ENCODE measurements at places on chromosomes 2 and 18.

GRCh38 chr18:32530947-32531651 is 60.4 kb upstream of the GAREM1 start:
- no peak for DNase-seq

DNA sequence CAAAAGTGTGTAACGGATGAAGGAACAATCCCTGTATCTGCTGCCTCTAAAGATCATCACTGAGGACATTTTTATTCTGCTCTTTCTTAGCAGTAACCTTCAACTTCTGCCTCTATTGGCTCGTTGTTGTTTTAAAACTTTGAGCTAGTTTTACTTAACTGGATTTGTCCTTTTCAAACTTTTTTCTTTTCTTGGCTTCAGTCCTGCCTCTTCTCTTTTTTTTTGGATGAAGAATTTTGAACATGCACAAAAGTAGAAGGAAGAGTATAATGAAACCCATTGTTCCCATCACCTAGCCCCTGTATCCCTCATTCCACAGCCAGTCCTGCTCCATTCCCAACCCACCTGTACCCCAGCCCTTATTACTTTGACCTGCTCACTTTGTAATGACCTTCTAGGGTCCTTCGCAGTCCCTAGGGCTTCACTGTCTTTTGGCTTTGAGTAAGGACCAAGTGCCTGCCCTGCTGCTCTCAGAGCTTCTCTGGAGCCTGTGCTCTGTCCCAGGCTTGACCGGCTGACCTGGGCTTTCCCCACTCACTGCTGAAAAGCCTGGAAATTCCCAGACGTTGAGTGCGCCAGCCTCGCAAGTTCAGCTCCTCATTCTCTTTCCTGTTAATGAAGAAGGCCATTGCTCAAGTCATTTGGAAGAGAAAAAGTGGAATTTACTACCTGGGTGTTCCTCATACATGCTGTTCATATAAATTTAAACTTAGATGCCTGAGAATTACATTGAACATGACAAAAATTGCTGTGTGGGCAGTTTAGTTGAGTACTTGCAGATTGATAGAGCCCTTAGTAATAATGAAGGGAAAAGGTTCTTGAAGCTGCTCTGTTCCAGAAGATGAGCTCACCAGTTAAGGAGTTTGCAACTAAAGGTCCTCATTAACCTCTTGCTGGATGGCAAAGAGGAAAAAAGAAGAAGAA is 149.3 kb upstream of the ALPP start:
- no peak for DNase-seq

- DNase-seq: no peak
Measured at GRCh38 chr2:197919487-197919886, 115.1 kb downstream of the PLCL1 start.

DNA sequence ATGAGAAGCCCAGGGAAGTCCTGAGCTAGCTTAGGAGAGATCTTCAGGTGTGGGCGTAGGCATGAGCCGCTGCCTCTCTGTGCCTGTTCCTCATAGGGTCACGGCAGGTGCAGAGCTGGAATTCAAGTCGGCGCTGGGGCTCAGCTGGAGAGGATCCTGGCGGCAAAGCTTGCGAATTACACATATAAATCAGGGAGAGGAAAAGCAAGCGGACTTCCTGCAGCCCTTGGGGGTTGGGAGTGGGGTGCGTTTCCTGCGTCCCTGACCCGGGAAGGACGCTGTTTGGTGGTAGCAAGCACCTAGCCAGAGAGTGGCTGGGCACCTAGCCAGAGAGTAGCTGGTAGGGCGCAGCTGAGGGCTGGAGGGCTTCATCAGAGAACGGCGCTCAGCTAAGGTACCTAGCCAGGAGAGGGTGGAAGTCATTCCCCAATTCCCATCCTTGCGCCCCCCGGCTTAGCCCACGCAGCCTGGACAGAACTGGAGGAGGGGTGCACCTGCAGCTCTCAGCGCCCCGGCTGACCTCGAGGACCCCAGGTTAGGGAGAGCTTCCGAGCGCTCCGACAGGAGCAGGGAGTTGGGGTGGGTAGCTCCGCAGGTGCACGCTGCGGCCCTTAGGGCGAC is 459 bp upstream of the EFR3B start:
- DNase-seq: no peak

DNA sequence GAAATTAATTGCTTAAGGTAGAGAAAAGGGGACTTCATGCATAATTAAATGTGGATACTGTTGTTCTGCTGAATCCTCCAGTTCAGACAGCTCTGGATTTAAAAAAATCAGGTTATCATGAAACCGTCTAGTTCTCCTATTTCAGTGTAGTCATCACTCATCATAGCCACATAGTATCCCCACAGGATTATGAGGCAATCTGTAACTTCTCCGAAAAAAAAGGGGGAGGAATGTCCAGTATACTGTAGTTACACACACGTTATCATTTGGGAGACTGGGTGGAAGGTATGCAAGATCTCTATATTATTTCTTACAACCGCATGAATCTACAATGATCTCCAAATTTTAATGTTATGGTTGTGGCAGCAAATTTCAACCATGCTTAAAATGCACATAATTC is 114.0 kb downstream of the HIBCH start:
- no peak for DNase-seq

DNA sequence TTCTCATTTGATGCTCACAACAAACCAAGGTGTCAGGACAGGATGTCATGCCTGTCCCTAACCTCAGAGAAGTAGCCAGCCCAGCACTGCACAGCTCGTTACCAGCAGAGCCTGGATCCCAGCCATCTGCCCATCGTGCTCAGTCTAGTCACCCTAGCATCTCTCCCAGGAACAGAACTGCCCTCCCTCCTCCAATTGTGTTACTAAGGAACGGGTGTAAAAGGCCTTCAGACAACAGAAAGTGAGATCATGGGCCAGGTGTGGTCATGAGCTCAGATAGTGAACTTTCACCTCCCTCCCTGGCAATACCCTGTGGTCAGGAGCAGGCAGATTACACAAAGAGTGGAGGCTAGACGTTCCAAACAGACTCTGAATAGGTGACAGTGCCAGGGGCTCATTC is 111.8 kb upstream of the PPP1CB start:
- DNase-seq: no peak

DNA sequence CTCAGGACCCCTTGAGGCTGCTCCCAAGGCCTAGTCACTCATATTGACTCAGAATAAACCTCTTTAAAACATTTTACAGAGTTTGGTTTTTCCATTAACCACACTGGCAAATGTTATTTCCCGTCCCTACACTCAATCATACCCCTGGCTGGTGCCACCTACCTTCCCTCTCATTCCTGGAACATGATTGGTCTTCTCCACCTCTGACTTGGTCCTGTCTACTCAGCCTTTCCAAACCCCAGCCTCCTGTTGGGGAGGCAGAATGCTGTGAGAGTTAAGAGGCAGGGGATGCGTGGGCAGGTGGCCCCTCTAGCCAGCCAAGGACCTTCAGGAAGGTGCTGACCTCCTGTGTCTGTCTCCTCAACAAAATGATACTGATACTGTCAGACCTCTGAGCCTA is 149.3 kb downstream of the CABLES1 start:
- no peak for DNase-seq

GRCh38 chr2:141311430-141311829 is 819.4 kb downstream of the LRP1B start:
- DNase-seq: no peak

DNA sequence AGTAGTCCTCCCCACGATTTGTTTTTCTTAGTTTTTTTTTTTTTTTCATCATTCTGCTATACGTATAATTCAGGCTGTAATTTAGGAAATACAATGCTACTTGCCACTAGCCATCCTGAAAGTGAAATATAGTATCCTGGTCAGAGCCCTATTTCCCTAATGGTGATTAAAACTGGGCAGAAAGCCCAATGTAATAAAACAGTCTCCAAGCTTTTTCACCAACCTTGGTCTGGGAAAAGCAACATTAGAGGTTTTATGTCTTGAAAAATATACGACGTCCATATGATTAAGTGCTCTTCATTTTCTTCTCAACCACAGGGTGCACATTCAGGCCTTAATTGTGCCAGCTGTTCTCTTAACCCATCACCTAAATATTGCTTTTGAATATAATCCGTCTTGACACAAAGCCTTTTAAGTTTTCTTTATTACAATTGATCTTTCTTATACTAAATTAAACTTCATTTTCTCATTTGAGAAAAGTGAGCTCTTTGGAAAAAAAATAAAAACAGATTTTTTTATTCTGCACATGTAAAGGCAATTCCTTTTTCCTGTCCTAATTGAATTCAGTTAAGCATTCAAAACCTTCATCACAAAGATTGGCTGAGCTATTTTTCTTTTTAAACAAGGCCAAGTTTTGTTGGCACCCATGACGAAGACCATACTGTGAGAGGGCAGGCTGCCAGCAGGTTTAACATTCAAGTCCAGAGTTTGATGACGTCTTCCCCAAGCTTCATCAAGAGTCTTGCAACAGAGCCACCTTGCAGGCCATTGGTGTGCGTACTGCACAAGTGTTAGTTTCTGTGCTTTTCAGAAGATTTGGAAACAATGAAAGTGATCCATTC is 52.7 kb downstream of the MAP2 start:
- DNase-seq: peak; percentile 9

DNA sequence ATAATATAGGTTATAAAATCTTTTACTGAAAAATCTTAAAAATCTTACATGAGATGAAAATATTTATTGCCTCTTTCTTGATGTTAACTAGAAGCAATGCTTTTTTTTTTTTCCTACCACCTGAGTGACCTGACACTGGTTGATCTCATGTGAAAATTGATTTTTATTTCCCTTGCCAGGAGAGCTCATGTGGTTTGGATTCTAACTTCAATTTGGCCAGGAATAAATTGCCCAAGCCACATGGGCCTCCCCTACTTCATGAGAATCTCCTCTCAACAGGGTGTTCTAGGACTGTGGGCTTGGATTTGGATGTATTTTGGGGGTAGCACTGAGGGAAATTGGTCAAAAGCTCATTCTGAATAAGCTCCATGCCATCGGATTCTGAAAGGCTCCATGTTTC is 20.1 kb downstream of the IDH1 start:
- DNase-seq: no peak

DNA sequence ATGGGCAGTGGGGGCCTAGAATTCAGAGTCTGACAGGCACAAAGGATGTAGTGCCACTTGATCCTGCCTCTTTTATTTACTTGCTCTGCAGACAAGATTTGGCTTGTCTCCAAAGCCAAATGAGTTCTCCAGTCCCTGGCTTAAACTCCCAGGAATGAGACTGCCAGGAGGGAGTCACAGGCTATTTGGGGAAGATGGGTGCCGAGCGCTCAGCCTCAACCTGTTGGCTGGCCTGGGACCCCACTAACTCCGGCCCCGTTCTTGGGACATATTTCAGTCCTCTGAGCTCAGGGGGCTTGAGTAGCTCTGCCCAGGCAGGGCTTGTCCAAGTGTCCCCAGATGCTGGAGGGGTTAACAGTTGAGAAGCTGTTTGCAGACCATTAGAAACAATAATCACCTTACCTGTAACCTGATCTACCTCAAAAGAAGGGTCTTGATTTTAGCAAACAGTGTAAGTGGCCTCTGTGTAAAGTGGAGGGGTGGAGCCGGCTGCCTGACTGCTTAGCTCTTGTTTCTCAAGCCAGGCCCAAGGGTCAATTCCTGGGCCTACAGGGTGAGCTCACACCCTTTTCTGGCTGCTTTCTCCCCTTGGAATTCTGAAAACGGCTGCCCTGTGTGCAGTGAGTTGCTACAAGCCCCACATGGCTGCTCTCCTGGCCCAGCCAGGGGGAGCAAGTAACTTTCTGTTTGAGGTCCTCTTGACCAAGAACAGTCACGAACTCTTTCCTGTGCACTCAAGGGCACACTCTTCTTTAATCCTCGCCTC is 27.1 kb upstream of the FZD5 start:
- DNase-seq: no peak

DNA sequence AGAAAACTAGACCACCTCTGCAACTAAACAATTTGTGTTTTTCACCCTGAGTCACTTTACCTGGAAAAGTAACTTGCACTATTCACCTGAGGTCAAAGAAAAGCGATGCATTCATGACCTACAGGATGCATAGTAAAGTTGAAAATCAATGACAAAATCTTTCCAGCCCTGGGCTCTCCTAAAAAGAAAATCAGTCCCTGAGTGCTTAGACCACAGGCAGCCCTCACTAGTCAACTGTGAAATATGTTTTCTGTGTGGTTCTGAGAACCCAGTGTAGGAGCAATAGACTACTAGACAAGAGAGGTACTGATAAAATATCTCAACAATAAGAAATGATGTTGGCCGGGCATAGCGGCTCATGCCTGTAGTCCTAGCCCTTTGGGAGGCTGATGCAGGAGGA is 133.1 kb downstream of the TXNL1 start:
- no peak for DNase-seq

DNA sequence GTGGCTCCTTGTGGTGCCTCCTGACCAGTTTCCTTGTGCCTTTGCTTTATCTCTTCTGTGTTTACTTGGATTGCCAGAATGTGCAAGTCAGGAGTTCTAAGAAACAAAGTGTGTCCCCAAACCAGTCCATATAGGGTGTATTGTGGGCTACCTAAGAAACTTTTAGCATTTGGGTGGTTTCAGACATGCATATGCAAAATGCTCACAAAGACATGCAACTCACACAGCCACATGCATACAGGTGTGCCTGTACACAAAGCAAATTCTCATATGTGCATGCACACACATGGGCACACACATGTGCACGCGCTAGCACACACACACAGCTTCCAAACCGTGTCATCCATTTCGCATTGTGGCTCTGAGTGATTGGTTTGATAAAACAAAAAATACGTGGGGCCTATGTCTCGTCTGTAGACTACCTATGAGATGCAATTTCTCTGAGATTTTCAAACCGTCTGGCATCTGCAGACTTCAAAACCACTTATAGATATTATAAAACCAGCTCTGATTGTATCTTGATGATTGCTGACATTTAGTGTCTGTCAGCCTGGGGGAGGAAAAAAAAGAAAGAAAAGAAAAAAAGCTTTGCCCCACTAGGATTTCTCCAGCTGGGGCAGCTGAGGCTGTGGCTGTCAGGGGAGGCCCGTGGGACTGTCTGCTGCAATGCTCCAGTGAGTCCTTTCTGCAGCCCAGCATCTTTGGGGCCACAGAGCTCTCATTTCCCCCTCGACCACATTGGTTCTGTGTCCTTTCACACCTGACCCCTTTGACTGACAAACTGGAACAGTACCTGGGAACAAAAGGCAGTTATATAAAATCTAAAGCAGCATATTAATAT is 556.1 kb downstream of the CMPK2 start:
- no peak for DNase-seq

DNA sequence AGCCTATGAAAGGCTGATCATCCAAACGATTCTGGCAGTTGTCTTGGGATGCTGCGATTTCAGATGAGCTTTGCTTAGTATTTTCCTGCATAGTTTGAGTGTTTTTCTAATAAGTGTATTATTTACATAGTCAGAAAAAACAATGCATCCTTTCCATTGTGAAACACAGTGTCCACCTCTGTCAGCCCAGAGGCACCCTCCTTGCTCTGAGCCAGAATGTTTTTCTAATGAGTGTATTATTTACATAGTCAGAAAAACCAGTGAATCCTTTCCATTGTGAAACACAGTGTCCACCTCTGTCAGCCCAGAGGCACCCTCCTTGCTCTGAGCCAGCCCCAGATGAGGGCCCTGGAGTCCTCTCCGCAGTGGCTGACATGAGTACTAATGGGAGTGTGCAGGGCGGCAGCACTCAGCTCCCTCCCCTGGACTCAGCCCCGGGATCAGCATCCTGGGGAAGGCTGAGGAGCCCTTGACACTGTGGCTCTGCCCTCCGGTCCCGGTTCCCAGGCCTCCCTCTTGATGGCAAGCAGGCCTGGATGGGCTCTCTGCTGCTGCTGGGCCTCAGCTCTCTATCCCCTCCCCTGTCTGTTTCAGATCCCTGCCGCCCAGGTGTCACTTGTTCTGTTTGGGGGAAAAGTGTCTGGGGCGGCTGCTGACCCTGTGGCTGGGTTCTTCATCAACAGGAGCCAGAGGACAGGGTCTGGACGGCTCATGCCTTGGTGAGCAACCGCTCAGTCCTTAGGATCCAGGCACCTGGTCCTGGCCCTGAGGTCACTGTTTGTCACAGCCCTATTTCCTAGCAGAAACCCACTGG is 5.9 kb downstream of the MFSD2B start:
- DNase-seq: no peak

Data from C1 segment of cervical spinal cord (tissue), 14 donors.